ENCODE measurements at places on chromosomes 2 and 18.

DNA sequence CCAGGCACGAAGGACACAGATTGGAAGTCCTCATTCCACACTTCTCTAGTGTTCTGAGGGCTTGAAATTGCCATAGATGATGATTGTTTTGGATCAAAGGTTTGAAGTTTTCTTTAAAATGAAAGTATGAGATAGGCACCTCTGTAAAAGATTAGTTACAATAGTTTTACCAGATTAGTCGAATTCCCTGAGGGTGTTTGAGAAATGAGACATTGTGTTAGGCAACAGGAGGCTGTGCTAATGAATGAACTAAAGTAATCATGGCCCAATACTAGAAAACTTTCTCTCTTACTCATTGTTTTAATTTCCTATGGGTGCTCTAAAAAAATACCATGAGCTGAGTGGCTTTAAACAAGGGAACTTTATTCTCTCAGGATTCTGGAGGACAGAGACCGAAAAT lies 421.7 kb downstream of the RNF144A start:
- no peak for DNase-seq

- no peak for DNase-seq
These were observed 45.3 kb downstream of the COMMD1 start for GRCh38 chr2:61950571-61951315.

GRCh38 chr2:180699657-180700361 lies 280.6 kb upstream of the UBE2E3 start:
- DNase-seq, result no peak

DNA sequence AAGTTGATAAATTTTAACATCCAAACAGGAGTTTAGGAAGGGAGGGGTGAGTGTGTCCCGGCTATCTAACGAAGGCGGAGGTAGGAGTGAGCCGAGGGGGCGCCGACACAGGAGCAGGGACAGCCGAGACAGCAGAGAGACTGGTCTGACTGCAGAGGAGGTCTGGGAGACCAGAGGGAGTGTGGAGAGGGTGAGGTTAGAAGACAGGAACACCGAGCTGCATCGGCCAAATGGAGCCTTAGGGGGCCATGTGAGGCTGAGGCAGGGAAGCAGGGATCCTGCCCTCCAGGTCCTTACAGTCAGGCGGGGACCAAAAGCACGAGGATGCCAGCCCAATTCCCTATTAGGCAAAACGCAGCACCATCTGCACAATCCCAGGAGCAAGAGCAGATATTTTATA lies 67.0 kb downstream of the SFXN5 start:
- DNase-seq, result no peak

DNA sequence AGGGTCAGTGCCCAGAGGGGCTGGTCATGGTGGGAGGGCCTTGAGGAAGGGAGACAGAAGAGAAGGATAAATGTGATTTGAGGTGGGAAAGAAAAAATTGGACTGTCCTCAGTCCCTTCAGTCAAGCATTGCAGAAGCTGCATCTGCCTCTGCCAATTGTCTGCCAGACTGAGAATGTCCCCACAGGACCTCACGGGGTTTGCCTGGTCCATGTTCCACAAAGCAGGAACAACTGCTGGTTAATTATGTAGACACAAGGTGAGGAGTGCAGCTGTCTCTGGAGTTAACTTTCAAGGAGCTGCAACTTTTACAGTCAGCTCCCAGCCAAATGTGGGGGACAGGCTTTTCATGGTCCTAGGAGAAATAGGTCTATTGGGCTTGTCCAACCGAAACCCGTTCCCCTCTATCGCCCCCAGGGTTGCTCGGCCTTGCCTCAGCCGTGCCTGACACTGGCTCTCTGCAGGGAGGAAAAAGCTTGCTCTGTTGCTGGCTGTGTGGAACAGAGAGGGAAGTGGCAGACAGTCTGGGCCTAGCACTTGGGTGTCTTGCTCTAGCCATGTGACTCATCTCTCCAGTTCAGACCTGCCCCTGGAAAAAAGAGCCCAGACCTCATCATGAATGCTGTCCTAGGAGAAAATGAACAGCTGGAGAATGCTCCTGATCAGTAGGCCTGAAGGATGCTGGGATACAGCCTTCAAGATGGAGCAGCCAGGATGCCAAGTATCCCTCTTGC lies 31.1 kb upstream of the PAX8 start:
- DNase-seq, result peak; percentile 9

- DNase-seq, result no peak
These were observed 110.3 kb upstream of the ST6GAL2 start for GRCh38 chr2:106996171-106996769.

GRCh38 chr2:68217729-68218128 lies 34.6 kb downstream of the PPP3R1 start:
- DNase-seq, result no peak

DNA sequence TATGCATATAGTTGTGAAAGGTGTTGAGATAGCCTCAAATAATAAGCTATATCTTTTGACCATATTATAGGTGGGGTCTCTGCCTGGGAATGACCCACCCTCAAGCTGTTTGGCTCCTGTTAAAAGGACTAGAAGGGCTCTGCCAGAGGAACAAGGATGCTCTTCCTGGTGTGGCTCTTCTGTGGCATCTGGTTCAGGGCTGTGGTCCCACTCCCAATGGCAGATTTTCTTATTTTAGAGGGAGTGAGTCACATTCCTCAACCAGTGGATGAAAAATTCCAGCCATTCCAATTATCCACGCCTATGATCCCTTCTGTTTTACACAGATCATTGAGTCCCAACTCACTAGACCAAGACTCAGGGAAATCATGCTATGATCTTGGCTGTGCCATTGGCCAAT lies 119.9 kb downstream of the PARD3B start:
- DNase-seq, result no peak

DNA sequence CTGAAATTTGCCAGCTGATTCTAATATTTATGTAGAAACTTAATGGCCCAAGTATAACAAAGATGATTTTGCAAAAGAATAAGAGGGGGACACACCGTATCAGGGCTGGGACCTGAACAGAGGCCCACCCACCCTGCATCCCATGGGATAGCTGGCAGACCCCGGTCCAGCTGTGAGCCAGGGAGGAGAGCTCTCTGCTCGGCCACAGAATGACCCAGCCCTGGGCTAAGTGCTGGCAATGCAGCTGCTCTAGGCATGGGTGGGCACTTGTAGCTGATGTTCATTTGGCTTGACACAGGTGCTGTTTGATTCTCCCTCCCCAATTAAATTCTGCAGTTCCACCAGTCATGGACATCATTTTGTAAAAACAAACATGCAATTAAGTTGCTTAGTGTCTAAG lies 522.8 kb upstream of the RAB6C start:
- DNase-seq, result no peak

DNA sequence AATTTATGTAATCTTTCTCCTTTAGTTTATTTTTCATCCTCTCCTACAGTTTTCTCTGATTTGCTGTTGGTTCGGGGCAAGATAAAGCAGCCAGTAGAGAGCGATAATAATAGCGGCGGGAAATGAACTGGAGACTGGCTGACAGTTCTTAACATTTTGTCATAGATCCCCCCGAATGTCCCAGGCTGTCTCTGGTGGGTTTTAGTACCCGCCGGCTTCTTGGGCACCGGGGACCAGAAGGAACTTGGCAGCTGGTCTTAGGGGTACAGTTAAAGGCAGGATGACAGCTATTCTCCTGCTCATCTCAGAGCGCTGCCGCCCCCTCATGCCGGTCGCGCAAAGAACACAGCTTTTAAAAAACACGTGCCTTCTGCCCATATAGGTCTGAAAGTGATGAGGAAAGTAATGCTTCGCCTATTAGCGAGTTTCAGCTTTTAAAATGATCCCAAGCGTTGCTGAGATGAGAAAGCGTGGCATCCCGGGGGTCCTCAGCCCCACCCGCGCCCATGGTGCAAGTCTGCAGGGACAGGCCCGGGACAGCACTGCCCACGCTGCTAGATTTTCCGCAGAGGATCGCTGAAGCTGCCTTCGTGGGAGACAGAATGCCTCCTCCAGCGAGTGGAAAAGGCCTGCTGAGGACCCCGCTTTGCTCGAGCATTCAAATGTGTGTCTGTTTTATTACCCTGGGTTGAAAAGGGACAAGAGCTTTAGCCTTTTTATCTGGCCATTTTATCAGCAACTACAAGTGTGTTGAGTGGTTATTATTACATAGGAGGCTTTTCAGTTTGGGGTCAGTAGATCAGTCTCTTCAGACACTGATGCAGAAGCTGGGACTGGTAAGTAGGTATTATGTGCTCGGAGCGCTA lies 3.8 kb downstream of the ONECUT2 start:
- no peak for DNase-seq

- DNase-seq, result no peak
These were observed 1.6 kb upstream of the SNED1 start for GRCh38 chr2:240996834-240997140.

- DNase-seq, result peak; percentile 54
These were observed 123.9 kb upstream of the SLC1A4 start for GRCh38 chr2:64865073-64865830.

DNA sequence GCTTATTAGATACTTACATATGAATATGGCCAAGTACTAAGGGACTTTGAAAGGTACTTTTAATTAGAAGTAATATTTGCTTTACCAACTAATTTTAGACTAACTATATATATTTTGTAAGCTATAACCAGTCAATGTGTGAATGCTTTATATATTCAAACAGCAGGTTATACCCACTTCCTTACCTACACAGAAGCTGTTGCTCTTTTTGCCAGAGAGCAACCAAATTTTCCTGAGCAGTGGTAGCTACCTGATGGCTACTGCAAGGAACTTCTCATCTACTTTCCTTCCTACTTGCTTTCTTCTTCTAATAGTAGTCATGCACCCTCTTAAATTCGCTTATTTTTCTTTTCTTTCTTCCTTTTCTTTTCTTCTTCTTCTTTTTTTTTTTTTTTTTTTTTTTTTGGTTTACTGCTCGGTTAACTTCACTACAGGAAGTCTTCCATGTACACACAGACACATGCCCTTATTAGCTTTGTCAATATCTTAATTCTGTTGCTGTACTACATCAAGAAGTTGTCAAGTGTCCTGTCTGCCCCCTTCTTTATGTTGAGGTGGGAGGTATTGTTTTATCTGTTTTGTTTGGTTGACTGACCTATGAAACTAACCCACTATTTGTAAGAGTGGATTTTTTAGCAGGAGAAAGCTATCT lies 95.0 kb downstream of the EPC2 start:
- DNase-seq, result no peak

DNA sequence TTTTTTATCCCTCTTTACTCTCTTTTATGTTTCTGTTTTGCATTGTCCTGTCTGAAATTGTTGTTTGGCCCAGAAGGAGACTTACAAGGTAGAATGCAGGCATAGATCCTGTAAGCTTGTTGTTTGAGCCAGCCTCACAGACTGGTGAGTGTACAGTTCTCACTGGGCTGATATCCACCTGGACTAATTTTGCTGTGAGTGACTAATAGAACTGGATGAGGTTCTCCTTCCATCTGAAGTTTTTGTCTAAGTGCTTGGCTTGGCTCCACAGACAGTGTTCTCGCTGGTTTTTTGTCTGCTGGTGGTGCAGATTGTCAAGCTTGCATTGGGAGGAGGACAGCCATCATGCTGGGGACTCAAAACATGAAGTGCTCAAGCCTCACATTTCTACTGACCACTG lies 495.7 kb downstream of the TSN start:
- no peak for DNase-seq

DNA sequence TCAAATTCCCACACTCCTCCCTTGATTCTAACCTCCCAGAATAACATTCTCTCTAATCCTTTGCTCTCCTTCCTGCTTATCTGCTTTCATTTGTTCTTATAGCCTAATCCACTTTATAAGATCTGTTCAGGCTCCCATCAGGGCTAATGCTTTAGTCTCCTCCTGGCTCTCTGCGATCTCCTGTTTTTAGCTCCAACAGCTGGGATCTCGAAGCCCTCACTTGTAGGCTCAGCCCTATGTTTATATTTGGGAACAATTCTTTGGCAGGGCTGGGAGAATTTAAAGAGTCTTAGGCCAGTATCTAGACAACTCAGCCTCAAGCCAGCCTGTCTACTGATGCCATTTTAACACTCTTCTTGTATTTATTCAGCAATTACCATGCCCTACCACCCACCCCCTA lies 27.2 kb upstream of the RAPH1 start:
- DNase-seq, result no peak

- no peak for DNase-seq
These were observed 92.2 kb upstream of the SEC11C start for GRCh38 chr18:59047321-59048047.

DNA sequence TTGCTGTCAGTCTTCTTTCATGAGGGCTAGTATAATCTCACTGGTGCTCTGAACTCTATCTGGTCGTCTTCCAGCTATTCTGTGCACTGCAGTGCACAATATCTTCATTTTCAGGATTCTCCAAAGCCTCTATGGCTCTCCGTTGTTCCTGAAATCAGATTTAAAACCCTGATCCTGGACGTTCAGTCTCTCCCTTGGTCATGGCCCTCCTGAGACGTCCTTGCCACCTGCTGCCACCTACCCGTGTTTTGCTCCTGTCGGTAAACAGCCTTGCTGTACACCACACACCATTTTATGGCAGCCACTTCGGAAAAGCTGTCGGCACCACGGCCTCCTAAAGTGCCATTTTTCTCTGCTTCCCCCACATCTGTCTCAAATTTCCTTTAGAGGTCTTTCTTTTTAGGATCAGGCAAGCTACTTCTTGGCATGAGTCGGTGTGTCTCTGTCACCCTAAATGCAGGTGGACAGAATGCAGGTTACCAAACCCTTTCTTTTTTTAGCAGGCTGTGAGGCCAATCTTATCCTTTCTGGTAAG lies 170.0 kb downstream of the HRH4 start:
- DNase-seq, result no peak
